ENCODE measurements at places on chromosomes 7 and 10. TPM values are rescaled to one million over a fixed set of nuclear protein-coding genes. Genes with fewer than 3 reads are reported as not detected.
A peak's percentile ranks its signal among the peaks of the same experiment; 100 is the strongest.

ACADSB gene
- 9.6 TPM for polyA plus RNA-seq

- H3K36me3 ChIP-seq: no peaks in the 10 kb centered on the region
- peak overlapping the region; percentile 45 for H3K27ac ChIP-seq
- H3K27me3 ChIP-seq: no peaks in the 10 kb centered on the region
Measured at GRCh38 chr7:51121036-51121790, 195.4 kb downstream of the COBL start.

DNA sequence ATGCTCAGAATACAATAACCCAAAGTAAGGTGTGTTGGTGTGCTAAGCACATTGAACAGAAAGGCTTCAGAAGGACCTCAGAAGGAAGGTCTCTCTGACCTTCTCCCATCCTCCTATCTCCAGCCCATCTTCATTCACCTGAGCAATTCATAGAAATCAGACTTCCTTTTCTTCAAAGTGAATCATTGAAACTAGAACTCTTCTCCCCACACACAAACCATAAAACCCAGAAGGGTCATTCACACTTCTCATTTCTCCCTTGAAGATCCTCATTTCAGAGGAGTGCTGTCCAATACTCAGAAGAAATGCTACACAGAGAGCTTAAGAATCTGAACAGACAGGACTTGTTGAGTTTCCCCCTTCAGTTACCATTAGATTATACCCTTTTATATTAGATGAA lies 89.5 kb downstream of the VWDE start:
- no peaks in the 10 kb centered on the region for H3K27me3 ChIP-seq
- H3K4me1 ChIP-seq: no peaks in the 10 kb centered on the region
- no peak overlapping the region for H3K27ac ChIP-seq
- H3K36me3 ChIP-seq: no peaks in the 10 kb centered on the region

DNA sequence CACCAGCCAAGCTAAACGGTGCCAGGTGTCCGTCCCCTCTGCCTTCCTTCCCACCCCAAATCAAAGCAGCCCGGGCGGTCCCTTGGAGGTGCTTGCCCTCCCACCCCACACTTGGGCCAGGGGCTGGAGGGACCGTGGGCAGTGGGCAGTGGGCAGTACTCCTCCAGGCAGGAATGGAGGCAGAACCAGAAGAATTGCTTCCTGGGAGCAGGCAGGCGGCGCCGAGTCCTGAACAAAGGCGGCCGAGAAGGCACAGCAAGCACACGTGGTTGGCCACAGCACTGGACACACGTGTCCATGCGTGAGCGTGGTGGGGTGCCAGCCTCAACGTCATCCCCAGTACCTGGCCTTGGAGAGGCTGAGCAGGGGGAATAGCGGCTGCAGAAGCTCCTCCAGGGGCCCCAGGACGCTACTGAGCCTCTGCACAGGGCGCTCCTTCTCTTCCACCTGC lies 48.4 kb upstream of the NKX6-2 start:
- no peaks in the 10 kb centered on the region for H3K36me3 ChIP-seq
- no peak overlapping the region for H3K27ac ChIP-seq
- DNase-seq: no peak

GRCh38 chr7:2980401-2981102 lies 63.1 kb downstream of the CARD11 start:
- no peaks in the 10 kb centered on the region for H3K36me3 ChIP-seq
- no peak overlapping the region for H3K4me3 ChIP-seq
- peaks cover 29% of the 10 kb centered on the region for H3K27me3 ChIP-seq
- peak; percentile 24 for DNase-seq
- peaks cover 3% of the 10 kb centered on the region for H3K4me1 ChIP-seq
- no peak overlapping the region for H3K27ac ChIP-seq

ANKRD61 gene
- 0.90 TPM for polyA plus RNA-seq

DMBT1 gene
- polyA plus RNA-seq: 1.8 TPM

GRCh38 chr10:102131286-102132170 lies 1.3 kb upstream of the PPRC1 start:
- no peak overlapping the region for H3K27ac ChIP-seq
- H3K4me1 ChIP-seq: peaks cover 23% of the 10 kb centered on the region
- no peak overlapping the region for H3K4me3 ChIP-seq
- no peaks in the 10 kb centered on the region for H3K27me3 ChIP-seq
- DNase-seq: no peak
- H3K36me3 ChIP-seq: no peaks in the 10 kb centered on the region

LLCFC1 gene
- polyA plus RNA-seq: not detected

LRRC18 gene
- polyA plus RNA-seq: not detected

TFR2 gene
- polyA plus RNA-seq: 1.4 TPM

Data from muscle of leg (tissue), 16 donors.